Activated B cell treated with CpG ODN at 0.5 μM for 24 hours (primary cell): ENCODE measurements at places on chromosomes 3 and 15.

GRCh38 chr3:34646911-34647460 lies 848.6 kb downstream of the PDCD6IP start:
- H3K4me1 ChIP-seq: no peaks in the 10 kb centered on the region
- no peaks in the 10 kb centered on the region for H3K27me3 ChIP-seq
- no peak for DNase-seq
- H3K4me3 ChIP-seq: no peak overlapping the region

GRCh38 chr3:135927155-135927554 lies 38.4 kb upstream of the PPP2R3A start:
- H3K27me3 ChIP-seq: peaks cover 2% of the 10 kb centered on the region
- no peak overlapping the region for H3K4me3 ChIP-seq
- H3K27ac ChIP-seq: no peak overlapping the region
- H3K36me3 ChIP-seq: no peaks in the 10 kb centered on the region
- no peaks in the 10 kb centered on the region for H3K4me1 ChIP-seq

DNA sequence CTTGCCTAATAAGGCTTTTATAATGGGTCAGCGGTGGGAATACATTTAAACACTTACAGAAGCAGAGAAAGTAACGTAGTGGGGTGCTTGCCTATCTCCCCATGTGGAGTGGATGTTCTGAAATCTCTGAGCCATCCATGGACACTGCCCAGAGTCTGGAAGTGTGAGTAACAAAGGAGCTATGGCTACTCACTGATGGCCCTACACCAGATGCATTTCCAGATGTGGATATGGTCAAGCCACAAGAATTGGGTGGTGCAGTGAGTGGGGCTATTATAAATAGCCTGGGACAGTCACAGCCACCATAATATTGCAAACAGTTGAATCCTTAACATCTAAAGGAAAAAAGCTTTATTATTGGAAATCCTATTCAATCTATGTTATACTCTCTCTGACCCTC lies 96.6 kb downstream of the CGNL1 start:
- peaks cover 15% of the 10 kb centered on the region for H3K27me3 ChIP-seq
- no peak for DNase-seq
- no peaks in the 10 kb centered on the region for H3K36me3 ChIP-seq
- H3K27ac ChIP-seq: no peak overlapping the region
- no peak overlapping the region for H3K4me3 ChIP-seq

- H3K27ac ChIP-seq: no peak overlapping the region
- no peaks in the 10 kb centered on the region for H3K36me3 ChIP-seq
- H3K27me3 ChIP-seq: peaks cover 8% of the 10 kb centered on the region
- no peak for DNase-seq
- H3K4me1 ChIP-seq: no peaks in the 10 kb centered on the region
- H3K4me3 ChIP-seq: no peak overlapping the region
These were observed 36.0 kb downstream of the ATP13A5 start for GRCh38 chr3:193342551-193342950.

- no peak overlapping the region for H3K4me3 ChIP-seq
- no peaks in the 10 kb centered on the region for H3K27me3 ChIP-seq
- H3K27ac ChIP-seq: no peak overlapping the region
- DNase-seq: no peak
- H3K4me1 ChIP-seq: peaks cover 40% of the 10 kb centered on the region
These were observed 49.7 kb upstream of the SCAANT1 start for GRCh38 chr3:63961891-63962290.
